Vagina (tissue), 2 donors: ENCODE measurements at places on chromosomes 3 and 15.

DNA sequence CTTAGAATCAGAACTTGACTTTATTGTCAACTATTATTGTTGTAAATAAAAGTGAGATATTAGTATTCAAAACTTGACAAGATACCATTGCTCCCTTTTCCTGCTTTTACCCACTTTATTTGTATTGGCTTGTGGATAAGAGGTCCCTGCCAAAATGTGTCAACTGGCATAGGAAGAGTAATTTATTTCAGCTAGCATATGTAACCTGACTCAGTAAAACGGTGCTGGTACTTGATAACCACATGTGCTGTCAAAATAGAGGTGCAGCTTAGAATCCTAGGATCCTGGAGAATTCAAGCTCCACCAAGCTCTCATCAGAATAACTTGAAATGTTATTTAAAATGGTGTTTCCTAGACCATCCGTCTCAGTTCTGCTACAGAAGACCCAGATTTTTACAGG, 90.2 kb upstream of the TGFBR2 start:
- no peak for DNase-seq

DNA sequence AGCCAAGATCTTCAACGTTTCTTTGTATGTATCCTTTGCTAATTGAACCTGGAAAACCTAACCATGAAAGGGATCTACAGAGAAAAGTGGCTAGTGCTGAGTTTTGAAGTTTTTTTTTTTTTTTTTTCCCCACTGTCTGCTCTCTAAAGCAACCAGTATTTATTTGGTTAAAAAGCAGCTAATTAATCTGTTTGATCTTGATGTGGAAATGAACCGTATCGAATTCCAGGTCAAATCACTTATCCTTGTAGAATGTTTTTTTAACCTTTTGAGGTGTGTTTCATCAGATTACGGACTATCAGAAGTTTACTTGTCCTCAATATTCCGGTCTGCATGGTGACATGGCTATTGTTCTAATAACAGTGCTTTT, 117.2 kb downstream of the FNDC3B start:
- no peak for DNase-seq

GRCh38 chr3:62797132-62797531, 78.1 kb downstream of the CADPS start:
- no peak for DNase-seq

DNA sequence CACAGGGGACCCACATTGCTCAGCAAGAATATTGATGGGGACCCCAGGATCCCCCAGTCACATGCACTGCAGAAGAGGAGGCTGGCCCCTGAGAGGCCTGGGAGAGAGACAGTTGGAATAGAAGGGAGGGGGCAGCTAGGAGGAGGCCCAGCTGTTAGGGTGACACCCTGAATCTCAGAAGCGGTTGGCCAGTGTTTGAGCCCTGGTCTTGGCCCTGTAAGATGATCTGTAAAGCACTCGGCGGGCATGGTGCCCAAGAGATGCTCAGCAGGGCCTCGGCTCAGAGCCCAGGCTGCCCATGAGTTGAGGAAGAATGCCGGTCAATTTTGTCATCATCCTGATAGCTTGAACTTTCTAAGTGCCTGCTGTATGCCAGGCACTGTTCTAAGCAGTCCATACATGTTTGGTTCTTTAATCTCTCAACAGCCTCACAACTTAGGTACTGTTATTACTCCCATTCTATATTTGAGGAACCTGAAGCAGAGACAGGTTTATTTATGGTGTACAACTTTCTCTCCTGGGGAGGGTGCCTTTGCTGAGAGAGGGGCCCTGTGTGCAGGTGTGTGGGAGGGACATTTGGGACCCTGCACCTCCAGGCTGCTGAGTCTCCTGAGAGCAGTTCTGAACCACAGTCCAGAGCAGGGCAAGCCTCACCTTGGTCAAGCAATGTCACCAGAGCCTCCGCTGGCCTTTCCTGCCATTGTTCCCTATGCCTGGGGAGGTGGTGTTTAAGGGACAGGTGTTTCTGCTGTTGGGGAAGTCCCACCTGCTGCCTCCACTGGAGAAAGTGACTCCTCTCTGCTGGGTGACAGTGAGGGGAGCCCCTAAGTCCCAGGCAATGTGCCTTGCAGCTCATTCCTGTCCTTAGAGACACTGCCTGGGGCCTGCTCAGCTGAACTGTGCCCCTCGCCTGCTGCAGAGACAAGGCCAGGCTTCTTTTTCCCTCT, 26.0 kb downstream of the SLC6A6 start:
- DNase-seq, result no peak

GRCh38 chr3:69491975-69492374, 106.1 kb upstream of the FRMD4B start:
- DNase-seq, result no peak

DNA sequence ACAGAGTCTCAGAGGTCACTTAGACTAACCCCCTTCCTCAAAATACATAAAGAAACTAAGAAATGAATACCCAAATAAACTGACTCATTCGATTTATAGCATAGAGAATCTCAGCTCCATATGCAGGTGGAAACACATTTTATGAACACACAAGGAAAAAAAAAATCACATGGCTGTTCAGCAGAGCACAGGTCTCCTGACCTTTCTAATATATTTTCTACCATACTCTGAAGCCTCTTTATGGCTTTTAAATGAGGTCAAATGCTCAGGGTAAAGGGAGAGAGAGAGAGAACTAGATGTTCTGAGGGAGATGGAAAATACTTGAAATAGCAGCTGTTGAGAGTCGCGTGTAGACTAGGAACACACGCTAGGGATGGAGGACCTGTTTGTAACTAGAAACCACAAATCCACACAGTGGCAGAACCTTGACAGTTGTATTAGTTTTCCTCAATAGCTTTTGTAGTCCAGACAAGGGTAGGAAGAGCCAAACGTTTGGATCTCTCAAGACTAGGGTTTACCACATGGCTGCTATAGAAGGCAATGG, 165.3 kb downstream of the FMN1 start:
- no peak for DNase-seq

GRCh38 chr15:65363306-65363705, 14.5 kb downstream of the IGDCC3 start:
- DNase-seq, result no peak

GRCh38 chr3:169402672-169403360, 260.7 kb downstream of the MECOM start:
- DNase-seq, result no peak

DNA sequence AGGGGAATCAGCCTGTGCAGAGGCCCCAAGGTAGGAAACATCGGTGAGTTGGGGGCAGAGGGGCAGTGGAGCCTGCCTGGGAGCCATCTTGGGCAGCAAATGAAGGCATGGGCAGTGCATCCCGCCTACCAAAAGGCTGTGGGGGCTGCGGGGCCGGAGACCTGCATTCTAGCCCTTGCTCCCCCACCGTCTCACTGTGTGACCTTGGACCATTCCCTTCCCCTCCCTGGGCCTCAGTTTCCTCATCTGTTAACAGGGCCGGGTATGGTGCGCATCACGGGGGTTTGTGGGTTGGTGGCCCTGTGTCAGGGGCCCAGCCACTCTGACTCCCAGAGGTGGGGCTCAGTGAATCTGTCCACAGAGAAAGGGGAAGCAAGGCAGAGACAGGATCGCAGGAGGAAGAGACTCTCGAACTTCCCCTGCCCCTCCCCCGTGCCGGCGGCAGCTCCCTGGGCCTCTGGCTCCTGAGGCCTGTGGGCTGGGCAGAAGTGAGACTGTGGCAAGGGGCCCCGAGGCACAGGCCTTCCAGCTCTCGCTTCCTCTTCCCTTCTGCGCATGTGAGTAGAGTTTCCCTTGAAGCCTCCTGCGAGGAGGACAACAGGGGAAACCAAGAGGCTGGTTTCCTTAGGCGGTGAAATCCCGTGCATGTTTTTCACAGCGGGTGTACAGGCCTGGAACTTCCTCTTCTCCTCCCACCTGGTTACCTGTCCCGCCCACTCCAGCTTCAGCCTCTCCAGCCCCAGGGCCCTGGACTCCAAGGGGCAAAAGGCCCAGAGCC, 42.9 kb downstream of the IDH2 start:
- no peak for DNase-seq

- DNase-seq, result no peak
These were observed 77.7 kb downstream of the CEMIP start for GRCh38 chr15:80856809-80857377.

GRCh38 chr3:66554178-66554577, 53.4 kb upstream of the LRIG1 start:
- DNase-seq, result no peak

GRCh38 chr15:101153801-101154656, 97.8 kb downstream of the CHSY1 start:
- no peak for DNase-seq

DNA sequence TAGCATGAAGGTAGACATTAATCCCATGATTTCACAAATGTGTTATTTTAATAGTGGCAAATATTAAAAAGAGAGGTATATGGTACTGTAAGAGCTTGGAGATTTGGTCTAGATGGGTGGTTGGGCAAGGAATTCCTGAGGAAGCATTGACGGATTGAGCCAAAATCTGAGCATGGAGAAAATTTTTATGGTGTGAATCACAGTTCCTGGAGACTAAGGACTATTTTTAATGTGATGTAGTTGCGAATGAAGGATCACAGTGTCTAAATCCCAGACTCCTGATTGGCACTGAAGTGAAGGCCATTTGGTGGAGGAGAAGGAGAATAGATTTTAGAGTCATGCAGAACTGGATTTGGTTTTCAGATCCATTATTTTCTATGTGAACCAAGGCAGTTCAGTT, 188.7 kb upstream of the FEZF2 start:
- DNase-seq, result no peak

- DNase-seq, result no peak
These were observed 587.4 kb upstream of the KCNMB2 start for GRCh38 chr3:177948716-177949425.

DNA sequence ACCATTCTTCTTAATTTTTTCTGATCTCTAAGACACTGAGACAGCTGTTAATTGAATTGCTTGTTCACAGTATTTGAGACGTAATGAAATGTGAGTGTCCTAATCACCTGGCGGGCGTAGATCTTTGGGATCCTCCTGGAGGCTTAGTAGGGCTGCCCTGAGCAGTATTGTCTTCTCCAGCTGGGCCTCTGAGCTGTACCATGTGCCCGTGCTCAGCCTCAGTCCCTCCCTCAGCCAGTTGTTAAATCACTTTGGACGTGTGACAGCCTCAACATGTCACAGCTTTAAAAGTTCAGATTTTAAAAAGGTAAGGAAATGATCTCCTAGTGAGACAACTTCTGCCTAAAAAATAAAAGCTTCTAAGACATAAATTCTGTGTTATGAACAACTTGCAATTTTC, 35.5 kb downstream of the IGF1R start:
- no peak for DNase-seq

DNA sequence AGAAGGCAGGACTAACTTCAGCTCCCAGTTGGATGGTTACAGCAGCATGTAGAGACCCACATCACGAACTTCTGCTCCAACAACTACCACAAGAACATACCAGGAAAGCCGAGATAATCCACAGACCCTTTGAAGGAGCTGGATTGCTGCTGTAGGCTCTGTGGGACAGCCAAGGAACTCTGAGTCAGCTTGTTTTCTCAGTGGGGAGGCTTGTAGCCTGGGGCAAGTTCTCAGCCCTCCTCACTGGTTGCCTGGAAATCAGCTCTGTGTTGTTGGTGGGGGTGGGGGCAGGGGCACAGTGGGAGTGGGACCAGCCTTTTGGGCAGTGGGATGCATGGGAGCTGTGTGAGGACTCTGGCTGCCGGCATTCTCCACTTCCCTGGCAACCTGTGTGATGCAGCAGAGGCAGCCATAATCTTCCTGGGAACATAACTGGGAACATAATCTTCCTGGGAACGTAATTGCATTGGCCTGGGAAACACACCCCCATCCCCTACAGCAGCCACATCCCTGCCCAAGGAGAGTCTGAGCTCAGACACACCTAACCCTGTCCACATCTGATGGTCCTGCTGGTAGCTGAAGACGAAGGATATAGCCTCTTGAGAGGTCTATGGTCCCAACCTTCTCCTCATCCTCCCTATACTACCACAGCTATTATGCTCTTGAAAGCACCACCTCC, 153.1 kb downstream of the PEAK1 start:
- no peak for DNase-seq

GRCh38 chr3:124812291-124813265, 74.6 kb downstream of the ITGB5 start:
- no peak for DNase-seq

DNA sequence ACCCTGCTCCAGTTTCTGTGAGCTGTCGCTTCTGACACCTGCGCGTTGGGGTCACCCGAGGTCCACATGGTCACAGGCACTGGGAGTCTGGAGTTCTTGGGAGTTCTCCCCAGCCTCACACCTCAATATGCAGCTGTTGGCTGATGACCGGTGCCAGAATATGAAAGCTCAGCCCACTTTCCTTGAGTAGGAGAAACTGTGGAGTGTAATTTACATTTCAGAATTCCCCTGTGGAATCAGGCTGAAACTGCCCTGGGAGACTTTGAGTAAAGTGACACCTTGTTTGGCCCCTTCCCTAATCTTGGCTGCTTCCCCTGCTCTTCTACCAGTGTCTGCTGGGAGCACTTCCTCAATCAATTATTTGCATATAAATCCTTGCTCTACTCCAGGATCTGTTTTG, 255.9 kb downstream of the NFKBIZ start:
- DNase-seq, result no peak

- DNase-seq, result no peak
These were observed 53.1 kb downstream of the GMNC start for GRCh38 chr3:190809351-190809750.

- DNase-seq, result no peak
These were observed 2.4 kb upstream of the PHGR1 start for GRCh38 chr15:40348474-40348870.

DNA sequence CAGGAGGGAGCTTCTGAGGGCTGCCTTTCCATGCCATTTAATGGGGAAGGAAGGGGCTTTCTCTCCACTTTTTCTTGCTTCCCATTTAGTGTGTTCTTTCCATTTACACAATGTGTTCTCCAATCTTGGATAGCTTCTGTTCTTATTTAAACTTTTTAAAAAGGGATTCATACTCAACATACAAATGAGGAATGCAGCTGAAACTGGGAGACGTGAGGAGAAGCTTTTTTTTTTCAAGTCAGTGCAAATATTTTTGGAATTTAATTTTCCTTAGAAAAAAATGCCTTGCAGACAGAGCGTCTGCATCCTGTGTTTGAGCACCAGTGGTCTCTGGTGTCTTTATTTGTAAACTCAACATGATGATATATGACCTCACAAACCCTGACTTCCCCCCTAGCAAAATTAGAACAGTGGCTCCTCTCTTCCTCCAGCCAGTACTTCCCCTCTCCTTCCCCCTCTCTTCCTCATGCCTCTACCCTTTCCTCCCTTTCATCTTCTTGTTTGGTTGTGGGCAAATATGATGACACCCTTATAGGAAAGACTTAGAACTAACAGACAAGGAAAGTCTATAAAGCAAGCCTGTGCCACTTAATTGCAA, 48.1 kb upstream of the PCSK6 start:
- DNase-seq, result no peak

GRCh38 chr15:93103823-93104222, 14.8 kb upstream of the RGMA start:
- DNase-seq, result no peak

GRCh38 chr3:57893668-57894067, 114.6 kb upstream of the FLNB start:
- DNase-seq, result no peak

- DNase-seq, result no peak
These were observed 291.3 kb upstream of the TRIM42 start for GRCh38 chr3:140386357-140387100.
